GM04503 (cell line): ENCODE measurements at places on chromosomes 16 and 17.
A peak's percentile ranks its signal among the peaks of the same experiment; 100 is the strongest.

- no peak for DNase-seq
Measured at GRCh38 chr17:40331743-40332641, 23.0 kb downstream of the RARA start.

DNA sequence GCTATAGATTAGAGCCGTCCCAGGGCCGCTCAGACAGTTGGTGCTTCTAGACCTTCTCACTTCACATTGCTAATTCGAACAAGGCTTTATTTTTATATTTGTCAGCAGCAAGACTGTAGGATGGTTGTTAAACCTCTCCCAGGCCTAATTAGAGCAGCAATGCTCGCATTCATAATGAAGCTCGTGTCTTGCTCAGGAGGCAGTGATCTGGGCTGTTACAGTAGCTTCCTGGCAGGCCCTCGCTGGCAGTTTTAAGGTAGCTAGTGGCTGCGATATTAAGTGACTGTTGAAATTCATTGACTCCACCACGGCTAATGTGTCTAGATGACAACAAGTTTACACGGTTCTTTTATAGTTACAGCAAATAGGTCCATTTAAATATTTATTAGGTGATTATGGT, 23.2 kb upstream of the ANKFN1 start:
- no peak for DNase-seq

- DNase-seq, result no peak
Measured at GRCh38 chr17:21268596-21269188, 15.5 kb upstream of the NATD1 start.

- no peak for DNase-seq
Measured at GRCh38 chr16:3058139-3059030, 7.1 kb upstream of the IL32 start.

DNA sequence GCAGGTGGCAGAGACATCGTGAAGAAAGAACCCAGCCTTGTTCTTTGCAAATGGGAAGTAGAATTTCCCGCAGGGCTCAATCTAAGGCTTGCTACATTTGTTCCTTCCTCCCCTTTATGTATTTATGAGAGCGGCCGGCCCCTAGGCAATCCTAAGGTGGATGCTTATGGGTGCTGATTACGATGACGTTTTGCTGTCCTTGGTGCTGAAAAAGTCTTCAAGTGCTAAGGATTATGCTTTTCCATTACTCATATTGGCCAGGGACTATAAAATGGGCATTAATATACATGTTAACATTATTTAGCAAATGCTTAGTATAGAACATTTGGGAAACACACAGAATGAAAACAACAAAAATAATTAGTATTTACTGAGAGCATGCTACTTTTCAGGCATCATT, 313.3 kb upstream of the XYLT1 start:
- no peak for DNase-seq

DNA sequence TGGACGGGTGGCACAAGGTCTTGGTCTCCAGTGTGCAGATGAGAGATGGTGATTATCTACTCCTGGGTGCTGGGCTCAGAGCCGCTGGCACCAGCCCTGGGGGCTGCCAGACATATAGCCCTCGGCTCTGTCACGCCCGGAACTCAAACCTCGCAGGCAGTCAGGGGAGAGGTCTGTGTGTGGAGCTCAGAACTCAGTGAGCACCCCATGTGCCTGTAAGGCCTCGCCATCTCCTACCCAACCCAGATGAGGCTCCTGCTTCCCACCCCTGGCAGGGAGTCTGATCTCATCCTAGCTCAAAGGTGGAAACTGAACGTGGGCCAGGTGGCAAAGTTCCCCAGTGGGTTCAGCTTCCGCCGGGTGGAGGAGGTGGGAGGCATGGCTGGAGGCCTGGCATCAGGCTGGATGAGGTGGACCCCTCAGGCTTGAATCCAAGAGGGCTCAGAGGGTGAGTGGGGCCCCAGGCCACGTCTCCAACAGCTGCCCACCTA, 22.6 kb upstream of the NPTX1 start:
- no peak for DNase-seq

DNA sequence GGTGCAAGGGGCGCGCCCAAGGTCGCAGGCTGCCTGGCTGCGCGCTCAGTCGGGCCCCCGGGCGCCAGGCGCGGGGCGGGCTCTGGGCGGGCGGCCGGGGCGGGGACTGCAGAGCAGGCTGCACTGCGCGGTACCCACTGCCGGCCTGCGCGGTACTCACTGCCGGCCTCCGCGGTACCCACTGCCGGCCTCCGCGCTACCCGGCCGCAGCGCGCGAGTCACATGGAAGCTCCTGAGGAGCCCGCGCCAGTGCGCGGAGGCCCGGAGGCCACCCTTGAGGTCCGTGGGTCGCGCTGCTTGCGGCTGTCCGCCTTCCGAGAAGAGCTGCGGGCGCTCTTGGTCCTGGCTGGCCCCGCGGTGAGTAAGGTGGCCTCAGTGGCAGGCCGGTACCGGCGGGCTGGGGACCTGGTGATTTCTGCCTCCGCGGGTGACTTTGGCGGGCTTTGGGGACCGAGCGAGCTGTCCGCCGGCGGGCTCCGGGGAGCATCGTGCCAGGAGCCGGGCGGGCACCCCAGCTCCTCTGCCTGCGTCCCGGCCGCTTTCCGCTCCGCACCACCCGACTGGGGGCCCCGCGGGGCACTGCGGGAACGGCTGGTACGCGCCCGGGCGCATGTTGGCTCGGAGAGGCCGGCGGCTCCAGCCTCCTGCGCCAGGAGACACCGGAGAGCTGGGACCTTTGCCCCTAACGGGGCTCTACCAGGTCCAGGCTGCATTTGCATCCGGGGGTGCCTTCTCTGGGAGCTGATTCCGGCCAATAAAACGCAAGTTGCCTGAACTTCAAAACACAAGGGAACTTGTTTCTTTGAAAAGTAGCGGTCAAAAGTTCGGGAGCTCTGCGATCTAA, at the start of gene SLC47A1:
Gene SLC47A1 (plus strand): TSS at position 137 of the 844 bp plus-strand sequence. CDS start 86 bp downstream, at position 223.
- no peak for DNase-seq

- no peak for DNase-seq
Measured at GRCh38 chr17:36931096-36931696, 6.1 kb upstream of the LHX1 start.

- no peak for DNase-seq
Measured at GRCh38 chr17:7238420-7239090, 702 bp downstream of the PHF23 start.

DNA sequence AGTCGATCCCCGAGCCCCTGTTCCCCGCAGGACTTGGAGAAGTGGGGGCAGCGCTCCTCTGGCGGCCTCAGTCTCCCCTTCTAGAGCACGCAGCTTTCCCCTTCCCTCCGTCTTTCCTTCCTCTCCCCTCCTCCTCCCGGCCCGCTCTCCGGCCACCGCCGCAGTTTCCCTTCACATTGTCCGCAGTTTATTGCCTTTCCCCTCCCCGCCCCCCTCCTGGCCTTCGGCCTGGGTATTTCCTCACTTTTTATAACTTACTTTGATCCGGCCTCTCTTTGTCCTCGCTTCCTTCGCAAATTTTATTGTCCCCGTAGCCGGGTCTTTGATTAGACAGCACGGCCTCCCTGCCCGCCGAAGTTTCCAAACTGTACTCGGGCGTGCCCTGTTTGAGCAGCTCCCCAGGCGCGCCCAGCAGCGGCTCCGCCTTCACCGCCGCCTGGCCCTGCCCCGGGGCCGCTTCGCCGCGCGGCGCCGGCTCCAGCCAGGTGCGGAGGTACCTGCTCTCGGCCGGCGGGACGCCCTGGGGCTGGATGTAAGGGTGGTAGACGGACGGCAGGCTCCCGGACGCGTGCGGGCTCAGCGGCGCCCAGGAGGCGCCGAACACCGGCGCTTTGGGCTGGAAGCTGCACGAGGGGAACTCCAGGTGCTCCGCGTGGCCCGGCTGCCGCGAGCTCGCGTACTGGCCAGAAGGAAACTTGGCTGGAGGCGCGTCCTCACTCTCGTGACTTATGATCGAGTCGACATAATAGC, 488 bp downstream of the HOXB9 start:
- DNase-seq, result no peak

DNA sequence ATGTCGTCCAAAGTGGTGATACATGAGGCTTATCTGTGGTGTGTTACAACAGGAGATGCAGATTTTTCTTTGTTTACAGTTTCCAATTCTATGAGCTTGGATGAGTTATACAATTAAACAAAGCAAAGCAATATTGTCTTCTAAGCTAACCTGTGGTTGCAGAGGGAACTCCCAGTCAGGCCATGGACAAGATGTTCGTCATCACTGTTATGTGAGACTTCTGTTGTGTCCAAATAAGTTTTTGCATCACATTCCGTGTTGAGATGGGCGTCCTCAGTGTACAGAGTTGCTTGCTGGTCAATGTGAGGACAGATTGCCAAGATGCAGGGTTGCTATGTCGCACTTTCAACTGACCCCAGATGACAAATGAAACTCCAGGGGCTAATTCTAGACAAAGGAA, 189.3 kb downstream of the IRF8 start:
- no peak for DNase-seq

DNA sequence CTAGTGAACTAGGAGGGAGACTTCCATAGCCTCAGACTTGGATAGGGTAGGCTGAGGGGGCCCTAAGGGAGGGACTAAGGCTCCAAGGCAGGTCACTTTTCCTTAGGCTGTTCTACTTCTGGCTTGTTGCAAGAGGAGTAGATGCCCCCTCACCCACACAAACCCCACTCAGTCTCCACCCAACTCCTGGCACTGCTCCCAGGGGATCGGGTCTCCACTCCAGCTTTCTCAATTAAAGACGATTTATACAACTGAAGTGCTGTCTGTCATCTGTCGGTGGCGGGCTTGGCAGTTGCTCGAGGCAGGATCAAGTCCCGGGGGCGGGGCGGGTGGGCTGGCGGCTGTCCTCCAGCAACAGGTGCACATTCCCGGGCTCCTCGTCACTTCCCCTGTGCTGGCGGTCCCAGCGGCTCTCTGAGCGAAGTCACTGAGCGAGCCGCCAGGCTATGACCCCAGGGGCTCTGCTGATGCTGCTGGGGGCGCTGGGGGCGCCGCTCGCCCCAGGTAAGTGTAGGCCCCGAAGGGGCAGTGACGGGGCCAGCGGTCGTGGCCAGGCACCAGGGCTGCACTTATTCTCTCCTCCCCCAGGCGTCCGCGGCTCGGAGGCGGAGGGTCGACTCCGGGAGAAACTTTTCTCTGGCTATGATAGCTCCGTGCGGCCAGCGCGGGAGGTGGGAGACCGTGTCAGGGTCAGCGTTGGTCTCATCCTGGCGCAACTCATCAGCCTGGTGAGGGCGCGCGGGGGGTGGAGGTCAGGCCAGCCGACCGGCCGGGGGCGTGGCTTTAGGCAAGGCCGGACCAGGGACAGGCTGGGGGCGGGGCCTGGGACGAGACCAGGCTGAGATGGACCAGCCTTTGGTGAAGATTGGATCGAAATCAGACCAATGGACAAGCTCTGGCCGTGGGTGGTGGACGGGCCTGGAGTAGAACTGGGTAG, at the start of gene CHRNB1:
Gene CHRNB1 (plus strand): TSS at position 380 of the 937 bp plus-strand sequence. CDS start 67 bp downstream, at position 447.
- DNase-seq, result no peak

- no peak for DNase-seq
Measured at GRCh38 chr17:2700491-2701141, 10.9 kb downstream of the CLUH start.

- no peak for DNase-seq
Measured at GRCh38 chr17:80034791-80035686, 633 bp downstream of the TBC1D16 start.

- DNase-seq, result peak; percentile 83
Measured at GRCh38 chr17:68599091-68599490, 2.1 kb downstream of the FAM20A start.

DNA sequence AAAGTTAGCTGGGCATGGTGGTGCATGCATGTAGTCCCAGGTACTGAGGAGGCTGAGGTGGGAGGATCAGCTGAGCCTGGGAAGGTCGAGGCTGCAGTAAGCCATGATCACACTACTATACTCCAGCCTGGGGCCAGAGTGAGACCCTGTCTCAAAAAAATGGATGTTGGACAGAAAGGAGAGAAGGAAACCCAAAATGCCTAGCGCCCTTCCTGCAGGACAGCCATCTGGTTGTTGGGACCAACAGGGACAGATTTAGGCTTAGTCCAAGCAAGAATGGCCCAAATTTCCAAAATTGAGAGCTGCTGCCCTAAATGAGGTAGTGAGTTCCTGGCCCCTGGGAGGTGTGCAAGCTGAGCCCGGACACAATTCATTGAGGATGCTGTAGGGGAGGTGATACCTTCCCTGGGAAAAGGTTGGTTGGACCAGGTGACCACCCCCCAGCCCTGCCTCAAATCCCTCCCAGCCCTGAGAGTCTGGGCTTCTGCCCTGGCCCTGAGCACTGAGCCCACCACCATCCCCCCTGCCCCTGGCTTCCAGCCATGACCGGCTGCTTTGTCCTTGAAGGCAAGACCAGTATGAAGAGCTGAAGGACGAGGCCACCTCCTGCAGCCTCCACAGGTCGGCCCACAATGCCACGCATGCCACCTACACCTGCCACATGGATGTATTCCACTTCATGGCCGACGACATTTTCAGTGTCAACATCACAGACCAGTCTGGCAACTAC, 35.1 kb downstream of the IL21R start:
- DNase-seq, result no peak

DNA sequence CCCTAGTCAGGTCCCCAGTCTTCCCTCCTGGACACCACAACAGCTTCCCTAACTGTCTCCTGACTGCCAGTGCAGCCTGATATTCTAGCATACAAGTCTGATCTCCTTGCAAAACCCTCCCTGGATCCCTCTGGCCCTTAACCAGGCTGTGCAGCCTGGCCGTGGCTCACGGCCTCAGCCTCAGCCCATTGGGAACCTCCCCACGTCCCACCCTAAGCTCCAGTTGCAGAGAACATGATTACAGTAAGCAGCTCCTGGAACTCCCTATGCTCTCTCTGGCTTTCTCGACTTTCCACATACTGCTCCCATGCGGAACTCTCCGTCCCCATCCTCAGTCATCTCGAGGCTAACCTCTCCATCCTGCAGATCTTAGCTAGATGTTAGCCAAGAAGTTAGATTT, 13.0 kb downstream of the ALOX12B start:
- no peak for DNase-seq

- DNase-seq, result no peak
Measured at GRCh38 chr17:80065478-80066170, 29.2 kb downstream of the CCDC40 start.

- no peak for DNase-seq
Measured at GRCh38 chr16:59697761-59698160, 963.6 kb upstream of the GOT2 start.

- DNase-seq, result no peak
Measured at GRCh38 chr17:45190503-45191255, 29.0 kb downstream of the HEXIM2 start.

DNA sequence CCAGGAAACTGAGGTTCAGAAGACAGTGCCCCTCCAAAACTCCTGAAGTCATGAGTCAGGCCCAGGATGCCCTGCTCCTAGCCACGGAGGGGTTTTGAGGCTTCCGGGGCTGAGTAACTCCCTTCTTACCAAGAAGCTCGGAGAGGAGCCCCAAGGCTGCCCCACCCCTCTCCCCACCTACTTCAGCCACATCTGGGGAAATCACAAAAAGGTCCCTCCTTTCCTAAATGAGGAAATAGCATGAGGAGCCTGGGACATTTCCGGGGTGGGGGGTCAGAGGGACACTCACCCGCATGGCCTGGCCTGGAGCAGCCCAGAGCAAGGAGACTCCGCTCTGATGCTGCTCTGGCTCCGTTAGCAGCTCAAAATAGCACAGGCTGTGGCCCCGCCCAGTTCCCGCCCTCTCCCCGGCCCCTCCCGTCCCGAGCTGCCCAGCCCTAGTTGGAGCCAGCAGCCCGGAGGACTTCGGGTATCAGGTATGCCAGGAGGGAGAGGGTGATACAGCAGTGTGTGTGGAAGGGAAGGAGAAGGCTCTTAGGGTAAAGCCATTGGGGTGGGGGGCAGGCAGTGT, 40.1 kb downstream of the MYO18A start:
- no peak for DNase-seq
